ENCODE measurements at places on chromosomes 1 and 21.

GRCh38 chr1:55904541-55904940, 674.8 kb downstream of the PLPP3 start:
- DNase-seq = no peak

DNA sequence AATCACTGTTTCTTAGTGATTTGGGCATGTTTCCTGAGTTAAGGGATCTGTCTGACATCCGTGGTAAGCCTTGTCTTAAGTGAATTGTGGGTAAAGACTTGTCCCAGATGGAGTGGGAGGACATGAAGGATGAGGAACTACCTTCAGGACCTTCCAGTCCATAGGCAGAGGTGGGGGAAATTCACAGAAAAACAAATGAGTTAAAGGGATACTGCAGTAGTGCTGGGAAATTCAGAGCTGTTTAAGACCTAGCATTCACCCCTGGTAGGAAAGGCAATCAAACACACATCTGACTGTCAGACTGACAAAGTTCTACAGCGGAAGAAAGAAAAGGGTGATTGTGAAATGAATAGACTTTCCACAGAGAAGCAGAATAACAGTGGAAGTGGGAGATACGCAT, 3.0 kb downstream of the GNAT2 start:
- peak; percentile 72 for DNase-seq

- peak; percentile 38 for DNase-seq
Measured at GRCh38 chr1:235093013-235093695, 35.5 kb downstream of the TOMM20 start.

DNA sequence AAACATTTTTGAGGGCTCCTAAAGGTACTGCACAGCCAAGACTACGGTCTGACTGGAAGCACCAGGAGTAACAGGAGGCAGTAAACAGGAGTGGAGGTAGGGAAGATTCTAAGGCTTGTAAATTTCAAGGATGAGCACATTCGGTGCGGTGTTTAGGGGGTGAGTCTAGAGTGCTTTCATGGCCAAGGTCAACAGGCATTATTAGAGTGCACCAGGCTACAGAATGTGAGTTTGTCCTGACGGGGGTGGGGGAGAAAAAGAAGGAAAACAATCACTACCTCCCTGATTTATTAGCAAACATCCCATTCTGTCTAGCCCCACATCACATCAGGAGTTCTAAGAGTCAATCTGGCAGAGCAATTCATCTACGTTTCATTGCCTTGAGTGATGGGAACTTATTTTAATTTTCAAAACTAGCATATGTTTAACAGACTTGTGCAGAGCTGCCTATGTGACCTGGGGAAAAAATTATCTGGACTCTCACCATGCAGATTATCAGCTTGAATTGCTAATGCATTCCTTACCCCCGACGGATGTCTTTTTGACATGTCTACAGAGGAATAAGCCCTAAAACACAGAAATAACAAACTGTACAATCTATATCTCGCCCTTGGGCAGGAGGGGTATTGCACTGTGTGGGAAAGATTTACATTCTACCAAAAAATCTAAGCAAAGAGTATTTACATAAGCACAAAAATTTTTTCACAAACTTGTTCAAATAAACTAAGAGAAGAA, 45.0 kb downstream of the APP start:
- no peak for DNase-seq

DNA sequence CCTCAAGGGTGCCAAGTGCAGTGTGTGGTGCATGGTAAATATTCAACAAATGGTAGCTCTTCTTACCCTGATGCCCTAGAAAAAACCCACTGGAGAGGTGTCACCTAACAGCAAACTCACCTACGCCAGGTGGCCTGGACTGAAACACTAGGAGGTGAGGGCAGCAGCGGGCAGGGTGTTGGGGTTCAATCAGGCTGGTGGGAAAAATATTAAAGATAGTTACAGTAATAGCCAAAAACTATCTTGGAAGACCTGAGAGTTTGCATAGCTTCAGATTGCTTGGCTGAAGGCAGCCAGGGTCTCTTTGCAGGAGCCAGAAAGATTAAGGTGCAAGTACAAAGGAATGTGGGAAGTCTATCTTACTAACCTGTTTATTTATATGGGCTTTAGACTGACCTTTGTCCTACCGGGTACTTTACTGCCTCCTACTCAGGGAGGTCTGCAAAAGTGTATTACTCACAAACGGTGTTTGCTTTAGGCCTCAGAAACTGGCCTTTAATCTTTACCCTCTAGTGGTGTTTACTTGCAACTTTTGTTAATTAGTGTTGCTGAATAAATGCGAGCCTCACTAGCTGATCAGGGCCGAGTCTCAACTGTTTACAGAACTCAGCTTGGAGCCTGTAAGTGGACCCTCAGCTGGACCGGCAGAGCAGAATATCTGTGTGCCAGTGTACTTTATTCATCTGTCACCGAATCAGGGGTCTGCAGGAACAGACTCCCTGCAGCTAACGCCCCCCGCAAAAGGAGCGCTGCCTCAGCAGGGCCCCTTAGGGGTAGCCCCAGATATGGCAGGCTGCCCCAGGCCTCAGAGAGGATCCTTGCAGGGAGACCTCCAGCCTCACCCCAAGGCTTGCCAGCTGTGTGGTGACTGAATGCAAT, 63.9 kb downstream of the SYF2 start:
- DNase-seq = no peak

DNA sequence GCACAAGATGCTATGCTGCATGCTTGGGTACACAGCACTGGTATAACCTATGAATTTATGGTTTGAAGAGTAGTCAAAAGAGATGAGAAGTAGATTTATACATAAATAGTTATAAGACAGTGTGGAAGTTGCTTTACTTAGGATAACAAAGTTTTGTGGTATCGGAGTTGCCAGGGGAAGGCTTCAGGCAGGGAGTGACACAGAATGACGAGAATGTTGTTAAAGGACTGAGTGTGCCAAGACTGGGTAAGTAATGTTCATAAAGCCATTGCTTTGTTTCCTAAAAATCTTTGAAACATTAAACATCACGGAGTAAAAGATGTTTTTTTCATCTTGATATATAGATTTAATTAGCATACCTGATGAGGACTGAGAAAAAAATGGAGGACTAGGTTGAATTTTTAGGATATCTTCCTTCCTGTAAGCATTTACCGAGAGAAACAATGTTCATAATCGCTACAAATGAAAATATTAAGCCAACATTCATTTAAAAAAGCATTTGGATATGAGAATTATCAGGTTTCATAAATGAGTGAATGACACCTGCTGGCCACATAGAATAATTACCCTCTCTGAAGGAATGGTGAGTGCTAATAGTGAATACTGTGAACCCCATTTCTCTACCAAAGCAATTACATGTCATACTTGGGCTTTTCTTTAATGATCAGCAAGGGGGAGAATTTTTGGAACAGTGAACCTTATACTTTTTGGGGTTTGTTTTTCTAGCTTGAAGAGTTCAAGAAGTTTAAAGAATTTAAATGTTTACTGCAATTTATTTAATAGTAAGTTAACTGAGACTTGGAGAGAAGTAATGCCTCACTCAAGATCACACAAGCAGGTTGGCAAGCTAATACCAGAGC, 28.4 kb downstream of the EXTL2 start:
- DNase-seq = peak; percentile 55

GRCh38 chr21:14736162-14736561, 190.0 kb upstream of the SAMSN1 start:
- peak; percentile 43 for DNase-seq

GRCh38 chr1:217369271-217369981, 261.5 kb downstream of the GPATCH2 start:
- no peak for DNase-seq

- DNase-seq = peak; percentile 37
Measured at GRCh38 chr1:219422811-219423598, 189.9 kb downstream of the ZC3H11B start.

DNA sequence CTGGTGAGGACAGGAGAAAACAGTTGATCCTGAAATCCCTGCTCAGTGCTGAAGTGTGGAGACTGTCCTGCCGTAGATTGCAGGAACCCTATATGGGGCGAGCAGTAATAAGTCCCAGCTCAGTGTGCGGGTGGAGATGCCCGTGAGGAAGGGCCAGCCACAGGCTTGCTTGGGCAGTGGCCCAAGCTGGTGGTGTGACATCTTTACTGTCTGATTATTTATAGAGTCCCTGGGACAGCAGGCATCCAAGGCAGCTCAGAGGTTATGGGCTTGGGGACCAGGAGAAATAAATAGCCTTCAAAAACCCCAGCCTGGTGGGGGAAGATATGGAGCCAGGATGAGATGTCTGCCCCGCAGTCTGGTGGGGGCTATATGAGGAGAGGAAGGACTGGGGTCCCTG, 170.7 kb upstream of the POU3F1 start:
- no peak for DNase-seq

GRCh38 chr1:183697814-183698590, 44.9 kb upstream of the APOBEC4 start:
- DNase-seq = peak; percentile 9

DNA sequence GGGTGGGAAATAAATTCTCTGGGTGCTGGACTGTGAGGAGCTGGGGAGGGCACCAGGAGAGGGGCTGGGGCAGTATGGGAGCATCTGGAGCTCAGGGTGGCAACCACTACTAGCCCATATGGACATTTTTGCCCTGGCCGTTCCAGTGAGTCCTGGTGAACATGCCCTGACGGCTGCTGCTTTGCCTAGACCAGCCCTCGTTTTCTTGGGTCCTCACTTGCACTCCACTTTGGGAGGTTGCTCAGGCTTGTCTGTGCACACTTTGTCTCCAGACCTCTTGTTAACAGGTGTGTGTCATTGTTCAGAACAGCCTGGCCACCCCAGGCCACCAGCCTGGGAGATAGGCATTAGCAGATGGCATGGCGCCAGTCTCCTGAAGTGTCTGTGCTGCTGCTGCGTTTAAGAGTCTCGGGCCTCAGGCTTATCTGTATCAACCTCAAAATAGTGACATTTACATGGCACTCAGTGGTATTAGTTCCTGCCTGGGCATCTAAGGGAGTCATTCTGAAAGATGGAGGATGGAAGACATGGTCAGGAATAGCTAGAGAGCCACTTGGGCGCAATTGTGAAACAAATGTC, 190.5 kb downstream of the PTPRU start:
- no peak for DNase-seq

DNA sequence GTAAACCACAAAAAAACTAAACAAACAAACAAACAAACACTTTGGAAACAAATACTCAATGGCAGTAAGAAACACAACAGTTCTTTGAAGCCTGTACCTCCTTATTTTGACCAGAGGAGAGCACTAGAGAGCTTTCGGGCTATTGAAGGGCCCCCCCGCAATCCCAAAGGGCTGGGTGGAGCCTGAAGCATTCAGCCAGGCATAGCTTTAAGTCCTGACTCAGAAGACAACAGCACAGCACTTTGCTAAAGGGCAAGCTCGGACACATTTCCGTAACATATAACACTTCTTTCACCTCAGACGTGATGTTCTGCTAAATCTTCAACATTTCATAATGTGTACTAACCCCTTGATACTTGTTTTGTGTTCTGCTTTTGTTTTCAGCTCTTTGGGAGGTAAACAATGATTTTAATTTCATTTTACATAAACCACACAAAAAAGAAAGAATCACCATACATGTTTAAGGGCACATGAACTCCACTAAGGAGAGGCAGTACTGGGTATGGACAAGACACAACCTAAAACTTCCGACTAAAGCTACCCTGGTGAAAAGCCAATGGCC, 9.7 kb upstream of the SHCBP1L start:
- peak; percentile 88 for DNase-seq

DNA sequence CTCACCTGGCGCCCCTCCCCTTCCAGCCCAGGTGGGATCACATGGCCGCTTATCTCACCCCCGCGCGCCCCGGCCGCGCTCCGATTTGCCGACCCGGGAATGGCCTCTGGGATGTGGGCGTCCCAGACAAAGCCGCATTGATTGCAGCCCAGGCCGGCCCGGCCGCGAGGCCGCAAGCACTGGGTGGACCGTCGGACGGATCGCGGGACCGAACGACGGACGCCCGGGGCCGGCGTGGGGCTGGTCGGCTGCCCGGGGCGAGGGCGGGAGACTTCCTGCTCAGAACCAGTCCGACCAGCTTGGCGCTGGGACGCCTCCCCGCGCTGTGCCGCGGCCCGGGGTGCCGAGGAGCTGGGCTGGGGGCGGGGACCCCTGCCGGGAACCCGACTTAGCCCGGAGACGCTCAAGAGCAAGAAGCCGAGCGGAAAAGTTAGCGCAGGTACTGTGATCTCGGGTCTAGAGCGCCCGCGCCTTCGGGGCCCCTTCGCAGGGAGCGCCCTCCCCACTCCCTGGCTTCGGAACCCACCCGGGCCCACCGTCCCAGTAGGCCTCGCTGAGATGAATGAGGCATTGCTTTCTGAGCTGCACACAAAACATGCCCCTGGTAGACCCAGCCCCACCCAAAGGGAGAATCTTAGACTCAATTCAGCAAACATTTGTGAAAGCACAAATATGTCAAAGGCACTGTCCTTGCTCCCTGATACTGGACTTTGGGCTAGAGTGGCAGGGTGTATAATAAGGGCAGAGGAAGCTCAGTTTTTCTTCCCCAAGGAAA, 415 bp upstream of the LAD1 start:
- peak; percentile 31 for DNase-seq

DNA sequence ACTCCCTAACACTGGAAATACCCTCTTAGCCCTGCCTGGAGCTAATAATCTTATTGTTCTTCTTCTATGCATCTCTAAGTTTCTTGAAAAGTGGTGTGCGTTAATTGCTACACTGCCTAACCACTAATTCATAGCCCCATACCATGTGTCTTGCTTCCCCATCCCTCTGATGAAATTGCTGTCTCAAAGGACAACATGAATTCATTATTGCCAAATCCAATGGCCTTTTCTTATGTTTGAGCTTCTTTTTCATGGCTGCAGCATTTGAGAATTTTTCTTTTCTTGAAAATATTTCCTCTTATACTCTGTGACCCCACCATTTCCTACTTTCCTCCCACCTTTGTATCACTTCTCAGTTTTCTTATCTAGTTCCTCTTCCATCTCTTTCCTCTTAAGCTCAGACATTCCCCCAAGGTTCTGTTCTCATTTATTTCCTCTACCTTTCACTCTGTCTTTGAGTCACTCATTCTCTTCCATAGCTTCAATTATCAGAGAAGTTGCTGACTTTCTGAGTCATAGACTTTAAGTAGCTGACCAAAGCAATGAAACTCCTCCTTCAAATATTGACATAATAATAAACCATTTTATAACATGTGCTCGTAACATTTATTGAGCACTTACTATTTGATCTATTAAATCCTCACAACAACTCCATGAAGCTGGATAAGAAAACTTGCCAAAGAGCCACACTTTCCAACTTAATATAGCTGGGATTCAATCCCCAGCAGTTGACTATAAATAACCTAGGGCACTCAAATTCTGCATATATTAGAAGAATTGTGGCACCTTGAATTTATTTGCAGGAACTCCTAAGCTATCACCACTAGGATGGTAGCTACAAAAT, 35.5 kb upstream of the ATP6V1G3 start:
- DNase-seq = peak; percentile 61
